ENCODE measurements at places on chromosomes 5 and 9.

- no peak for DNase-seq
Measured at GRCh38 chr5:61493973-61494372, 161.9 kb downstream of the ZSWIM6 start.

DNA sequence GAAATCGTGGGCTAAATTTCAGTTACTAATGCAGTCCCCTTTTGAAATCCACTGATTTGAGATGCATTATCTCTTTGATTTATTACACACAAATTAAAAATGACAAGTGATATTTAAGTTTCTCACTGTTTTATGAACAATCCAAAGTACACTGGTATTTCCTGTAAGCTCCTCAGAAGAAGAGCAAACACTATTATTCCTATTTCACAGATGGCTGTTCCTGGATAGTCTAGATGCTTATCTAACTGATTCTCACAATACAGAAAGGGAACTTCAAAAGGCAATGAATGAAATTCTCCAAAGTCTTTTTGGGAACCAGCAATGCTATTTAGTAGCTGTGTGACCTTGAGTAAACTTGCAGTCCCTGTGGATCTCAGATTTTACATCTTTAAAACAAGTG is 404.7 kb upstream of the DAB2 start:
- no peak for DNase-seq

- DNase-seq = no peak
Measured at GRCh38 chr9:111150181-111150580, 111.9 kb upstream of the LPAR1 start.

DNA sequence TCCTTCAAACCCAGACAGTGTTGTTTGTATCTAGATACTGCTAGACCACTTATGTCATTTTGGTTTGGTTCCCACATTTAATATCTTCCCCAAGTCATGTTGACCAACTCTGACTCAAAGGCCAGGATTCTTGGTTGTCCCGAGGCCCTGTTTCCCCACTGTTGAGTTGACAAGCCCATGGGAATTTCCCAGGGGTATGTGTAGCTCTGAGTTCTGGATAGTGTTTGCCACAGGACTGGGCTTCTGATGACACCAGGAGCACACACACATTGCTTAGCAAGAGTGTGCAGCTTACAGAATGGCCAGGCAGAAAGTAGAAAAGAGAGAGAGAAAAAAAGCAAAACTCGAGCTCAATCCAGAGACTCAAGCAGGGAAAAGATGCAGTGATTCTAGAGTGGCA is 214.4 kb downstream of the NXNL2 start:
- no peak for DNase-seq

DNA sequence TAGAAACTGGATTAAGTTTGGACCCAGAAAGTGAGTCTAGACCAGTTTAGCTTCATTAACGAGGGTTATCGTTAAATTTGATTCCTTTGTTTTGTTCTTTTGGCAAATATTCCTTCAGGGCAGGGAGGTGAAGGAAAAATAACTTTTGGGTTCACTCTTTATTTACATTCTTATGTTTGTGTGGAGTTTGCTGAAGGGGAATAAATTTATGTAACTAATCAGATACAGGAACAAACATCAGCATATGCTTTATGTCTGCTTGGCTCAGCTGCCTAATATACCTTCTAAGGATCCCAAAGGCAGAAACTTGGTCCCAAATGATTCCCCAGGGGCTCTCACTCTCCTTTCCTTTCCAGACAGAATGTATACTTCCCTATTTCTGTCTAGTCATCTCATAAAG is 132.4 kb downstream of the MCTP1 start:
- DNase-seq = no peak

DNA sequence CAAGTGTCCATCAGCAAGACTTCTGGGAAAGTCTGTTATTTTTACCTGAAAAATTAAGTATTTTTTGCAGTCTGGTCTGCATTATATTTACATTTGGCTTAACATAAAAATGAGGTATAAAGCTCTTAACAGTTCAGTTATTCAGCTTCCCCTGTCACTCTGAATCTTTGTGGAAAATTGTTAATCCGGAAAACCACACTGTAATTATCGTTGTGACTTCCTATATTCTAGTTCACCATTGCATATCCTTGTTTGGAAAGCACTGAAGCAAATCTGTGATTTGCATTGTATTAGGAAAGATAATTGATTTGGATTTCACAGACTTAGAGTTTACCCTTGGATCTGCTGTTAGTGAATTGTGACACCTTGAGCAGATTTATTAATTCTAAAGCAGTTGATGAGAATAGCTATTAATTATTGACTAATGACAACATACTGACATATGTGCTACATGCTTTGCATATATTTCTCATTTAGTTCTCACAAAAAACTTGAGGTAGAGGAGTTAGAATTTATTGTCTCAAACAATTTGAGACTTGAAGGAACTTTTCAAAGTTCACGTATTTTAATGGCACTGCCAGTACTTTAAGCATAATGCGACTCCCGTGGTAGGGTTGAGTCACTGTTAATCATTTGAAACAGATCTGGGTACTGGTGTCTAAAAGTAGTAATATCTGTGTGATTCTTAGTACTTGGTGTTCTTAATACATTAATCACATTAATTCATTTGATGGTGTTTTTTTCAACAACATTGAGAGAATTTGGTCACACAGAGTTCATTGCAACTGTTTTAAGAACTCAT is 71.8 kb upstream of the LRRC70 start:
- no peak for DNase-seq

- DNase-seq = peak; percentile 81
Measured at GRCh38 chr9:16103620-16104397, 551.0 kb downstream of the CCDC171 start.

DNA sequence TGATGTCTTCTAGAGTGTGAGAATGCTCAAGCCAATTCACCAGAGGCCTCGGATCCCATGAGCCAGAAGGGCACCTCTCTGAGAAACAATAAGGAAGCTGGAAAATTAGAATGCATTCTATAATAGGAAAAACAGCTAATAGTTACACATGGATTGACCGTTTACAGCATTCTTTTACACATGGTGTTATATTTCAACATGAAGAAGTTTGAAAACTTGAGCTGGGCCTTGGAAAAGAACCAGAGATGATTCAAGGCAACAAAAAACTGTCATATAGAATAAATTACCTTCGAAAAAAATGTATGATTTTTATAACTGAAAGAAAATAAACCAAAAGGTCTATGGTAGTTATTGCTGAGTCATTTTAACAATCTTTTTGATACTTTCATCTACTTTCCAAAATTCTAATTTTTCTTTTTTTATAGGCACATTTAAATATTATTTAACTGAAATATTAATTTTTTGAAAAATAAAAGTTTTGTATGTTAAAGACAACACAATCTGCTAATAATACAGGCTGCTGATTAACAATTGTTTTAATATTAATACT is 6.2 kb downstream of the SH3TC2 start:
- DNase-seq = no peak

GRCh38 chr5:166551384-166551783 is 1740.1 kb upstream of the WWC1 start:
- DNase-seq = no peak
